ENCODE measurements at places on chromosomes 13 and 19.

DNA sequence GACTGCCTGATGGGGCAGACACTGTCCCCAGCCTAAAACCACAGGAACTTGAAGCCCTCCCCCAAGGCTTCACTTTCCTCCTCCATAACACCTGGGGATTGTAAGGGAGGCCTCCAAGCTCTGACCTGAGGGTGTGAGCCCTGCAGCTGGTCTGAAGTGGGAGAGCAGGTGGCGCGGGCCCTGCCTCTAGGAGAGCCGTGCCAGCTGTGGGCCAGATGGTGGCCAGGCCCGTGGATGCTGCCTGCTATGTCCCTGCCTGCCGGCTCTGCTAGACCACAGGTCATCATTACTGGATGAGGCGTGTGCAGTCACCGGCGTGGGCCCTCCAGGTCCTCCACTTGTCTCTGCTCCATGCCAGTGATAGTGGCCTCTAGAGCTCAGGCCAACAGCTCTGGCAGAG lies 3.5 kb upstream of the KLHL26 start:
- DNase-seq = no peak

DNA sequence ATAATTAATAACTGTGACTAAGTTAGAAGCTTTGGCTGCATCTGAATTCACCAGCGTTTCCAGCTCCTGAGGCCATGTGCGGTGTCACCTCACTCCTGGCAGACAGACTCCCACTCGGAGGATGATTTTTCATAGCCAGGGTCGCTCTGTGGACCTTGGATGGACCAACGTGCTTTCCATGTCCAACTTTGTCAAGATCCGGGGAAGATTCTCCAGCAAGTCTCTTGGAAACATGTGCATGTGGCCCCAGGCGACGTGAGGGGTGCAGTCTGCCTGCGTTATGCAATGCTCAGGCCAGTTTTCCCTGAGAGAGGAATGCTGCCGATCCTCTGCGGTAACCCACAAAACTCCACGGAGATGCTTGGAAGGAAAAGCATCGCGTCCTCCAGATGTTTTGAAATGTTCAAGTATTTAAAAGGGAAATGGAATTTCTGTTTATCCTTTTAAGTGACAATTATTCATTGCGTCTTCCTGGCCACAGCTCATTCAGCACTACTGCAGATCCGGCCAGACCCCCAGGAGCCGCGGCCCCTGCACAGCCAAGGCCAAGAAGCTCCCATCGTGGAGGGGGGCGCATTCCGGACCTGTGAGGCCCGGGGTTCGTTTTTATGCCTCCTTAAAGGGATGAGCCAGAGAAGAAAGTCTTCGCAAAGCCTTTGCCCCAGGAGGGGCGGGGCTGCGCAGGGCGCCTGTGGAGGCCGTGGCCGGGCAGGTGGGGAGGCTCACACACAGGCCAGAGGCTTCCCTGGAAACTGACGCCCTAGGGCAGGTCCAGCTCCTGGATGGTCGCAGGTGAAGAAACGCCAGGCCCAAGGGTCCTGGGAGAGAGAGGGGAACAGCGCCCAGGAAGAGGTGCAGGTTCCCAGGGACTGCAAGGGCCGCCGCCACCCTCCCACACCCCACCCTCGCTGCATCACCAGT lies 46.0 kb downstream of the C13orf46 start:
- DNase-seq = no peak

DNA sequence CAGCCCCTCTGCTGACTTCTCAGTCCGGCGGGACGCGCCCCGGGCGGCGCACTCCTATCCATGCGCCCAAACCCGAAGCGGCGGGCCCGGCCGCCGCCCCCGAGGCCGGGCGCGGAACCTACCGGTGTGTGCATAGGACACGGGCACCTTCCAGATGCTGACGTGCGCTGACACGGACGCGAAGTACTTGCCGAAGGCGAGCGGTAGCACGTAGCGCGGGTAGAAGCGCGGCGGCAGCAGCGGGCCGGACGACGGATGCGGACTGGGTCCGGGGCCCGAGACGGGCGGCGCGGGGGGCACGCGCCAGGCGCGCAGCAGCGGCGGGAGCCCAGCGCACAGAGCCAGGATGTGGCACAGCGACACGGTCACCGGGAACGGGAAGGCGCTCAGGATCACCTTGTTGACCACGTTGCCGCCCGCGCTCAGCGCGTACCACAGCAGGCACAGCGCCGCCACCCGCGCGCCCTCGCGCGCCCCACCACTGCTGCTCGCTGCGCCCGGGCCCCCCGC lies 338 bp downstream of the SLC35E1 start:
- peak; percentile 51 for DNase-seq

GRCh38 chr19:49271080-49271753 lies 53.8 kb downstream of the SLC6A16 start:
- no peak for DNase-seq

DNA sequence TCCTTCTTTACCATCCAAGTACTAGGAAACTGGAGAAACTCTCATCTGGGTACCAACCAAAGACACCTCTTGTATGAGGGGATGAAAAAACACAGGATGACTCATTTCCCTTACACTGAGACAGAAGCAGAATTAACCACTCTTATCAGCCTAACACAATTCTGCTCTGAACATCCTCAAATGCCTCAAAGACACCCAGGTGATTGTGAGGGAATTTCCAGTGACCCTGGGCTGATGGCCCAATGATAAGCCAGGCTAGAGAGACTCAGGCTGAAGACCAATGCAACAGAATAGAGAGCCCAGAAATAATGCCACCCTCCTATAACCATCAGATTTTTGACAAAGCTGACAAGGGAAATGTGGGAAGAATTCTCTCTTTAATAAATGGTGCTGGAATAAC lies 7.0 kb downstream of the ZNF737 start:
- DNase-seq = no peak

DNA sequence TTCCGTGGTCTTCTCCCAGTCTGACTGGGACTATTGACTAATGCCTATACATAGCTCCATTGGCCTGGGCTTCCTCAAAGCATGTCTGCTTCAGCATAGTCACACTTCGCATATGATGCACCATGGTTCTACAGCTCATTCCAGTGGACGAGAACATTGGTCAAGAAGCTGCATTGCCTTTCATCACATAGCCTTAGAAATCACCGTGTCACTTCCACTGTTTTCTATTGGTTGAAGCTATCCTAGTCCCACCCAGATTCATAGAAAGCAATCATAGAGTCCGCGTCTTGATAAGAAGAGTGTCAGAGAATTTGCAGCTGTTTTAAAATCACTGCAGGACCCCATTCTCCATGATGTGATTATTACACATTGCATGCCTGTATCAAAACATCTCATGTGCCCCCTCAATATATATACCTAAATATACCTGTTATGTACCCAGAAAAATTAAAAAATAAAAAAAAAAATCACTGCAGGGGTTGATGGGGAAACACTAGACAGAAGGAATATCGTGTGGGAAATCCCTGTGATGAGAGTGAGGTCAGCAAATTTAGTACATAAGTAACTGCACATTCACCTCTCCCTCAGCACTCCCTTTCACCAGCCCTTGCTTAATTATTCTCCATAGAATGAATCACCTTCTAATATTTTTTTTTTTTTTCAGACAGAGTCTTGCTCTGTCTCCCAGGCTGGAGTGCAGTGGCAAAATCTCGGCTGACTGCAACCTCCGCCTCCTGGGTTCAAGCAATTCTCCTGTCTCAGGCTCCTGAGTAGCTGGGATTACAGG lies 2.2 kb upstream of the ARHGAP33 start:
- DNase-seq = no peak

DNA sequence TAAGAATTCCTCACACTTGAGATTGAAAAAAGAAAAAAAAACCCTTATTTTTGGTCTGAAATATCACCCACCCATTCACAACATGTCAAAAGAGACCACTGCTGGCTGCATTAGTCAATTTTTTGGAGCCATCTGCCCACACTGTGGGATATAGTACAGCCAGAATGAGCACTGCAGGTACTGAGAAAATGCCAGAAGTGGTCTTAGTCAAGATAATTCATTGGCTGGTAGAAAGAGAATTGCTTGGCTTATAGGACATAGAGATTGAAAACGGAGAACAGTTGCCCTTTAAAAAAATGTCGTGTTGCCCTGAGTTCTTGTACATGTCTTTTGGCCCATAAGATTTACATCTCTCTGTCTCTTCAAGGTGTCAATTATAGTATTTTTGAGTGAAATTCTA lies 1899.5 kb downstream of the OLFM4 start:
- DNase-seq = no peak

DNA sequence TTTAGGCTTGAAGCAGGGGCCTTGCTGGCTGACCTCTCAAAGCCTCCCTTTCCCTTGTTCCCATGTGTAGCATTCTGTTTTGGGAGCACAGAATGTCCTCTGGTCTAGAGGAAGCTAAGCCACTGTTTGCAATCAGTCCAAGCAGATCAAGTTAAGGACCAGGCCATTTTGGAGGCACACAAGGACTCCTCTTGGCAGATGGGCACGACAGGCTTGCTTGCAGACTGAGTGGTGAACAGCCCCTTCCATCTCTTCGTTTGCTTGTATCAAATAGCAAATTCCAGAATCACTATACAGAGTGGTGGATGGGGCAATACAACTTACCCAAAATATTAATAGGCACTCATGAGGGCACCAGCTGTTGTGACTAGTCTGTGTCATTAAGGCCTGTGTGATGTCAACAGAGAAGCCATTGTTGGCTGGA lies 215.5 kb upstream of the SERP2 start:
- no peak for DNase-seq

DNA sequence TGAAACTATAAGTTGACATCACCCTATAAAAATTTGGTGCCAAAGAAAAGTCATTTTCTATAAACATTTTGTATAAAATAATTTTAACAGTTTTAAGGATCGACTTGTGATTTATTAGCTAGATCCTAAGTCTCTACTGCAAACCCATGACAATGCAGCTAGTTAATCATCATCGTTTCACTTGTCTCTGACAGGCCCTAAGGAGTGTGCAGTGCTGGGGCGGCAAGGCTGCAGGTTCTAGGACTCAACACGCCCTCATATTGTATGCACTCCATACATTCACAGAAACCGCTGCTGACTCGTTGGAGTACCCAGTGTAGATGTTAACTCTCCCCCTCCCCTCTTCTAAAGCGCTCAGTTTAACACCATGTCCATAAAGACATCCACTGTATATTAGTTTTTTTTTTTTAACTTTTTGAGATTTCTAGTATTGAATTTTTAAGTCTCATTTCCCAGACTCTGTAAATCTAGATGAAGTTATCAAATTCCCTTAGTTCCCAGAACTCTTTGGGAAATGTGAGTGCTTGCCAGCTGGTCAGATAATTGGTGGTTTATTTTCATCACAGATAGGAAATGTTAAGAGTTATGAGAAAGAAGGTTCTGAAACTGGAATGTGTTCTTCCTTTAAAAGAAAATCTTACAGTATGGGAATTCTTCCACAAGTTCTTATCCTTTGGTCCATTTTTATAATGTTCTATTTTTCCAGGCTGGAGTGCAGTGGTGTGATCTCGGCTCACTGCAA lies 162.8 kb upstream of the RNF113B start:
- DNase-seq = no peak

DNA sequence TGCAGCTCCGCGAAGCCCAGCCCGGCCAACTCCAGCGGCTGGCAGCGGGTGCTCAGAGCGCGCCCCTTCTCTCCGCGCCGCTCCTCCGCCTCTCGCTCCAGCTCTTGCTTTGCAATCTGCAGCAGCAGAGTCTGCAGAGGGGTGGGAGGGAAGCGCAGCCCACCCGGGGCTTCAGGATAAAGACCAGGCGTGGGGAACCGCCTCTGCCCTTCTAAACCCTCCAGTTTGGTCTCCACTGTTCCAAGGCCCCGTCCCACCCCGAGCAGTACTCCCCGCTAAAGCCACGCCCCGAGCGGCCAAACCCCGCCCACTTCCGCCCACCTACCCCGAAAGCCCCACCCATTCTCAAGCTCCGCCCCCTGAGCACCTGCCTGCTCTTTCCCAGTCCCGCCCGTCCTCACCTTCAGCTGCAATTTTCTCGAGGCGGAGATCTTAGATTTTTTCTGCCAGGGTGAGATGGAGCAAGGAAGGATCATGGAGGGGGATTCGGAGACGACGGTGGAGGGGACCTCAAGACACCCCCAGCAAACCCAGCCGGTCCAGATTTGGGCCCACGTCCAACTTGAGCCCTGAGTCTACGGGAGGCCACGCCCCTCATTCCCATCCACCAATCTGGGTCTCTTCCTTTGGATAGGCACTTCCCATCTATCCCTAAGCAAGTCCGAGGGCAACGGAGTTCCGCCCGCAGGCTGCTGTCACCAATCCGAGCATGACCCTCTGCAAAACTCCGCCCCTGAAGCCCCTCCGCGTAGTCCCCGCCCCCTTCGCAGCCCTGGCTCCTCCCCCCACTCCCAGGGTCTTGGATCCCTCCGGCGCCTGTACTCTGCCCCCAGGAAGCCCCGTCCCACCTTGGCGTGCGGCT lies 1.1 kb downstream of the TNNI3 start:
- DNase-seq = no peak

- no peak for DNase-seq
Observed at GRCh38 chr13:79387853-79388252, 18.2 kb downstream of the RBM26 start.

DNA sequence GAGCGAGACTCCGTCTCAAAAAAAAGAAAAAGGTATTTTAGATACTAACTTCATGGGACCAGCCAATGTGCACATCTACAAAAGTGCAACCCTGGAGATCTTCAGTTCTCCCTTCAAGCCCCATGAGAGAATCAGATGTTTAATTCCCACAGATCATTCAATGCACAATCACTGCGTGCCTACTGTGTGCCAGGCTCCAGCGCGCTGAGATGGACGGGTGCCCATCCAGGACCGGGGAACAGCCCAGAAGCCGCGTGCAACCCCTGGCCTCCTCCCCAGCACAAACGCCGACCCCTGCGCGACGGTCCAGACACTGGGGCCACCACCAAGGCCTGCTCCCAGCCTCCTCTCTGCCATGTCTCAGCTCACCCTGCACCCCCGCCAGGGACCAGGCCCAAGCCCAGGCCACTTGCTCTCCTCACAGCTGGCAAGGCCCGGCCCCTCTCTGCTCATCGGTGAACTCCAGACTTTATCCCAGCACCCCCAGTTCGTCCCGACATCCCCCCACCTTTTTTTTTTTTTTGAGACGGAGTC lies 5.3 kb downstream of the BTBD2 start:
- no peak for DNase-seq

GRCh38 chr13:52891706-52892105 lies 43.3 kb upstream of the PCDH8 start:
- DNase-seq = no peak

- DNase-seq = no peak
Observed at GRCh38 chr13:44273991-44274770, 99.4 kb upstream of the SERP2 start.

- no peak for DNase-seq
Observed at GRCh38 chr13:45915686-45916439, 64.3 kb upstream of the SIAH3 start.

DNA sequence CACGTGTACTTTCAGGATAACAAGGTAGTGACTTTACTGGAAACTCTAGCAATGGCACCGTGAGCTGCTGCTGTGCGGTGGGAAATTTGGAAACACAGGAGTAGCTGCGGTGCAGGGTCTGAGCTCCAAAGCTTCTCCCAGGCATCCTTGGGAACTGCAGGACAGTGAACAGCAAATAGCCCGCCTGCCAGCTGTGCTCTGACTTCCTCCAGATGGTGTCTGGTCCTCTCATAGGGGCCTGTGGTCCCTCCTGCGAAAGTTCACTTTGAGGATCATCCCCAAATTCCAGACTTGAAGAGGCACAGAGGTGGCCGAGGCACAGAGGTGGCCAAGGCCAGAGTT lies 287.3 kb upstream of the MAB21L1 start:
- no peak for DNase-seq

Data from activated naive CD4-positive, alpha-beta T cell treated with anti-CD3 and anti-CD28 coated beads, Interleukin-2, amount 50 U/mL, for 72 hours (primary cell).